ENCODE measurements at places on chromosomes 1 and 21.
A peak's percentile ranks its signal among the peaks of the same experiment; 100 is the strongest.

GRCh38 chr1:197384471-197384870 is 116.4 kb downstream of the CRB1 start:
- DNase-seq = no peak

- DNase-seq = no peak
These were observed 304.0 kb downstream of the KIF26B start for GRCh38 chr1:245458761-245459174.

GRCh38 chr1:33260439-33260838 is 4.1 kb downstream of the ZNF362 start:
- peak; percentile 48 for DNase-seq

GRCh38 chr21:24118738-24119459 is 1488.4 kb downstream of the MRPL39 start:
- no peak for DNase-seq

GRCh38 chr1:228378090-228378872 is 28.4 kb downstream of the TRIM11 start:
- DNase-seq = peak; percentile 82

DNA sequence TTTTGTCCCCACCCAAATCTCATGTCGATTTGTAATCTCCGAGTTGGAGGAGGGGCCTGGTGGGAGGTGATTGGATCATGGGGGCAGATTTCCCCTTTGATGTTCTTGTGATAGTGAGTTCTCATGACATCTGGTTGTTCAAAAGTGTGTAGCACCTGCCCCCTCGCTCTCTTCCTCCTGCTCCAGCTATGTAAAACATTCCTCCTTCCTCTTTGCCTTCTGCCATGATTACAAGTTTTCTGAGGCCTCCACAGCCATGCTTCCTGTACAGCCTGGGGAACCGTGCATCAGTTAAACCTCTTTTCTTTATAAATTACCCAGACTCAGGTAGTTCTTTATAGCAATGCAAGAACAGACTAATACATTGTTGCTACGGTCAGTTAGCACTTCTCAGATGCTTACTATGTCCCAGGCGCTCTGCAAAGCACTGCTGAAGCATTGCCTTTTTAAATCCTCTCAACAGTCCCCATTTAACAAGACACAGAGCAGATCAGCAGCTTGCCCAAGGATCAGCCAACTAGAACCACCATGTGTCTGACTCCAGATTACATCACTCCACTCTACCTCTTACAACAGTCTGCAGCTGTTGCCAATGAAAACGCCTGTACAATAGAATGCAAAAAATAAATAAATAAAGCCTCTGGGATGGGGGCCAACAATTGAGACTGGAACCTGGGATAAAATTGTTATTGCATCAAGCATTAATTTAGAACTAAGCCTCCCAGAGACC is 52.4 kb upstream of the USP1 start:
- DNase-seq = peak; percentile 5

- DNase-seq = peak; percentile 64
These were observed 147.3 kb downstream of the CD247 start for GRCh38 chr1:167371030-167371429.

- no peak for DNase-seq
These were observed 4.3 kb downstream of the S100A10 start for GRCh38 chr1:151989211-151989862.

GRCh38 chr1:197585809-197586208 is 189.5 kb downstream of the DENND1B start:
- no peak for DNase-seq

DNA sequence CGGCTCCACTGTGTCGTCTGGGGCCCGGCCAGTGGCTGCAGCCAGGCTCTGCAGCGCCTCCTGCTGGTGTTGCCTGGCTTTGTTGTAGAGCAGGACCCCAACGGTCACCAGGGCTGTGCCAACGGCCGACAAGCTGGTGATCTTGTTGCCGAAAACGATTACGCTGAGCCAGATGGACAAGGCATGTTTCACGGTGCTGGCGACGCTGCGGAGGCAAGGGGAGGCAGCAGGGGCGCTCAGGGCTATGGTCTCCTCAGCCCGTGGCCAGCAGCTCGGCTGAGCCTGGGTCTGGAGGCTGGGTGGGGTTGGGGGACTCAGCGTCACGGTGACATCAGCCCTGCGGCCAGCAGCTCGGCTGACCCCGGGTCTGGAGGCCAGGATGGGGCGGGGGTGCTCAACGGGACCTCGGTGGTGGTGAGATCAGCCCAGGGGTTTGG is 7.0 kb upstream of the CDK11B start:
- no peak for DNase-seq

- no peak for DNase-seq
These were observed 194.0 kb upstream of the SGIP1 start for GRCh38 chr1:66339944-66340343.

- no peak for DNase-seq
These were observed 6.6 kb downstream of the CFAP141 start for GRCh38 chr1:154199563-154199879.

- DNase-seq = no peak
These were observed 101.0 kb upstream of the COG2 start for GRCh38 chr1:230541306-230541705.

Data from NCI-H1417 (cell line).